ENCODE measurements at places on chromosomes 5 and 9.

DNA sequence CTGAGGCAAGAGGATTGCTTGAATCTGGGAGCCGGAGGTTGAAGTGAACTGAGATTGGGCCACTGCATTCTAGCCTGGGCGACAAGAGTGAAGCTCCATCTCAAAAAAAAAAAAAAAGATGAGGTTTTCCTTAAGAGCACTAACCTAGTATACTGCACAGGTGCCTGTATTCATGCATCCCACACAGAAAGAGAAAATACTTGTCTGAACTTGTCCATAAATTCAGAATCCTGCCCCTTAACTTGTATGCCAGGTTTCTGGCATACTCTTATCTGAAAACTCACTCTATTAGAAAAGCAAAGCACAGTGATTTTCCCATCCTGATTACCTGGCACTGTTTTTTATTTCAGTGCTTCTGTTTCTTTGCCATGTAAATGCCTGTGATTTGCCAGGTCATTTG, 125.3 kb upstream of the CDKN2B start:
- DNase-seq, result no peak

DNA sequence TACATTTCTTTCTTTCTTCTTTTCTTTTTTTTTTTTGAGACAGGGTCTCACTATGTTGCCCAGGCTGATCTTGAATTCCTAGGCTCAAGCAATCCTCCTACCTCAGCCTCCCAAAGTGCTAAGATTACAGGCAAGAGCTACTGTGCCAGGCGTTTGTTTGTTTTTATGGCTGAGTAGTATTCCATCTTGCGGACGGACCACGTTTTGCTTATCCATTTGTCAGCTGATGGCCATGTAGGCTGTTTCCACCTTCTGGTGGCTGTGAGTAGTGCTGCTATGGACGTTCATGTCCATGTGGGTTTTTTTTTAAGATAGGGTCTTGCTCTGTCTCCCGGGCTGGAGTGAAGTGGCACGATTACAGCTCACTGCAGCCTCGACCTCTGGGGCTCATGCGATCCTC, 2.5 kb downstream of the DOK3 start:
- no peak for DNase-seq

GRCh38 chr5:134489227-134489944, 36.1 kb upstream of the JADE2 start:
- DNase-seq, result no peak

- DNase-seq, result no peak
Observed at GRCh38 chr5:80234116-80234948, 21.5 kb downstream of the SERINC5 start.

- DNase-seq, result no peak
Observed at GRCh38 chr5:545641-546375, 21.6 kb upstream of the SLC9A3 start.

- DNase-seq, result no peak
Observed at GRCh38 chr5:127216143-127216542, 74.5 kb upstream of the MEGF10 start.

Data from liver (tissue), 10 donors.